ENCODE measurements at places on chromosomes 2 and 18. TPM values are rescaled to one million over a fixed set of nuclear protein-coding genes. Genes with fewer than 3 reads are reported as not detected.

GRCh38 chr2:225122007-225122406, 79.7 kb upstream of the DOCK10 start:
- no peak overlapping the region for H3K4me3 ChIP-seq
- no peak for DNase-seq

Gene FBXO15
- not detected for total RNA-seq

Gene CDK15
- total RNA-seq = not detected

DNA sequence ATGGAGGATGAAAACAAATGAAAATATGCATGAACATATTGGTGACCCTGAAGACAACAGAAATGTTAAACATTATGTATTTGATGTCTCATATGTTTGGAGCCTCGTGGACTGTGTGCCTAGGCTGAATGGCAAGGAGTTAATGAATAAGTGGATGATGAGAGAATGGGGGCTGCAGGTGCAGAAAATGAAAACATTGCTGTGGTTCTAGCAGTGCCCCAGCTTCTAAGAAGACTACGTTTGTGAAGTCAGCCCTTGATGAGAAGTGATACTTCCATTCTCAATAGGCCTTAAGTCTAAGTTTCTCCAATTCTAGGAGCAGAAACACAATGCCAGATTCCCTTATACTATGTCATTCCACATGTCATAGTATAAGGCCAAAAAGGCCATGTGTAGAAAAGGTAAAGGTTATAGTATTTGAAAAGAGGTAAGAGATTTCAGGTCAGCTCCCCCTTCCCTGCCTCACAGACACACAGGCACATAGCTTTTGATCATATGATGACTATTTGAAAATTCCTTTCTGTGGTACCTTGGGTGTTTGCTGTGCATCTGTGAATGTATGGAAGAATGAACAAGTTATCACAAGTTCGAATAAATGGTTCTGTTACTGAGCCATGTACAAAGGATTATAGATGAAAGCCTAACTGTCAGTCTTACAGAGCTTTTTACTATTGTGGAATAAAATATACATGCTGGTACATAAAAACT, 280.8 kb downstream of the SETBP1 start:
- H3K27me3 ChIP-seq = no peaks in the 10 kb centered on the region
- no peaks in the 10 kb centered on the region for H3K4me1 ChIP-seq
- no peak for DNase-seq
- H3K4me3 ChIP-seq = no peak overlapping the region
- H3K27ac ChIP-seq = no peak overlapping the region

Gene CDCA7
- 12.9 TPM for total RNA-seq

DNA sequence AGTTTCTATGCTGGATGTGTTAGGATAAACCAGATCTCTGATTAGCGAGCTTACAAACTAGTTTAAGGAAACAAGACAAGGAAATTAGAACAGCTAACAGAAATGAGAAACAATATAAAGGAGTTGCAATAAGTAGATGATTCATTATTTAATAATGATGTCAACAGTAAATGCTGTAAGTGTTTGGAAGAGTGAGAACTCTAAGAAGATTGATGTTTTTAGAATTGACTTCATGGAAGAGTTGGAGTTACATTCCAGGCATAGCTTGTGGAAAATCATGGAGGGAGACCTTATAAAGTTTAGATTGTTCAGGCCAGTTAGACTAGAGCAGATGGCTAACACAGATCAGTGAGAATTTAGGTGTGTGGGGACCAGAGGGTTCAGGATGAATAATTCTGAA, 32.6 kb downstream of the PPP1R1C start:
- no peak overlapping the region for H3K4me3 ChIP-seq
- H3K36me3 ChIP-seq = no peaks in the 10 kb centered on the region

DNA sequence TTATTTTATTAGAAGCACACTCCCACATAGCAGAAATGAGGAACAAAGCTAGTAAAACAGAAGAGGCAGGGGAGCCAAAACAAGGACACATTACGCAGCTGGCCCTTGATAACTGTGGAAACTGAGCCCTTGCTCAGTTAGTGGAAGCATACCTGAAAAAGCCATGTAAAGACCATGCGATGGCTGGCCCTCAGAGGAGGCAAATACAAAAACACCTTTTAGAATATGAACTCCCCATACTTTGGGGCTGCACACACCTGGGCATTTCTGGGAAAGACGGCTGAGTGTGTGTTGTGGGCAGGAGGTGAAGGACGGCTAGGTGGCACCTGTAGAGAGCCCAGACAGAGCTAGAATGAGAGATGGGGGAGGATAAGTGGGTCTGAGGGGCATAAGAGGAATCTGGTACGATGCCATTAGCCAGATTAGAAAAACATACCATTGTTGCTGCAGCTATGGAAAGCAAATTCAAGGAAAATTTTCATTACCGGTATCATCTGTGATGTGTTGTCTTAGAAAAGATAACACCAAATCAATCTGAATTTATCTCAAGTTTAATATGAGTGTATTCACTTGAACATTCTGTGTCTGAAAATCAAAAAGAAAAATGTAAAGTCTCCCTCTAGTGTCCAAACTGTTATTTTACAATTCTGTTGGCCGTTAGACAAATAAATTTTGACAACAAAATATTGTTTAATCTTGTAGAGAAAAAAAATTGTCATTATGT, 45.2 kb upstream of the SULT1C3 start:
- no peak overlapping the region for H3K4me3 ChIP-seq
- H3K27ac ChIP-seq = no peak overlapping the region
- H3K36me3 ChIP-seq = no peaks in the 10 kb centered on the region
- H3K4me1 ChIP-seq = no peaks in the 10 kb centered on the region
- no peak for DNase-seq

GRCh38 chr18:3111523-3112240, 98.7 kb upstream of the LPIN2 start:
- no peaks in the 10 kb centered on the region for H3K36me3 ChIP-seq
- DNase-seq = no peak
- H3K27me3 ChIP-seq = no peaks in the 10 kb centered on the region
- H3K4me1 ChIP-seq = no peaks in the 10 kb centered on the region
- no peak overlapping the region for H3K4me3 ChIP-seq
- no peak overlapping the region for H3K27ac ChIP-seq

Gene CLHC1
- total RNA-seq = 10.6 TPM

DNA sequence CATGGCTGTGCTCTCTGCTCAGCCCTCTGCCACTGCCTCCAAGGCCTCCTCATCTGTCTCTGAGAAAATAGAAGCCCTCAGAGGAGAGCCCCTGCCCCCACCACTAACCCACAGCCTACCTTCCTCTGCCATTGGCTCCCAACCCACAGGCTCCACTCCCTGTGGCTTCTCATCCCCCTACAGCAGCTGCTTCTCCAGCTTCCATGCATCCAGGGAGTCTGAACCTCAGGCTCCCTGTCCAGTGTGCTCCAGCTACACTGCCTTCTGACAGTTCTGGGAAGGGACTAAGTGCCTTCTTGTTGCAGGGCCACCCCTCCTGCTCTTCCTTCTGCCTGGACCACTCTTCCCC, 29.3 kb downstream of the COL6A3 start:
- no peak overlapping the region for H3K27ac ChIP-seq
- no peak for DNase-seq
- no peaks in the 10 kb centered on the region for H3K36me3 ChIP-seq
- no peaks in the 10 kb centered on the region for H3K27me3 ChIP-seq
- no peak overlapping the region for H3K4me3 ChIP-seq

Gene USP40
- total RNA-seq = 17.2 TPM

Gene RAB1A
- total RNA-seq = 79.3 TPM

DNA sequence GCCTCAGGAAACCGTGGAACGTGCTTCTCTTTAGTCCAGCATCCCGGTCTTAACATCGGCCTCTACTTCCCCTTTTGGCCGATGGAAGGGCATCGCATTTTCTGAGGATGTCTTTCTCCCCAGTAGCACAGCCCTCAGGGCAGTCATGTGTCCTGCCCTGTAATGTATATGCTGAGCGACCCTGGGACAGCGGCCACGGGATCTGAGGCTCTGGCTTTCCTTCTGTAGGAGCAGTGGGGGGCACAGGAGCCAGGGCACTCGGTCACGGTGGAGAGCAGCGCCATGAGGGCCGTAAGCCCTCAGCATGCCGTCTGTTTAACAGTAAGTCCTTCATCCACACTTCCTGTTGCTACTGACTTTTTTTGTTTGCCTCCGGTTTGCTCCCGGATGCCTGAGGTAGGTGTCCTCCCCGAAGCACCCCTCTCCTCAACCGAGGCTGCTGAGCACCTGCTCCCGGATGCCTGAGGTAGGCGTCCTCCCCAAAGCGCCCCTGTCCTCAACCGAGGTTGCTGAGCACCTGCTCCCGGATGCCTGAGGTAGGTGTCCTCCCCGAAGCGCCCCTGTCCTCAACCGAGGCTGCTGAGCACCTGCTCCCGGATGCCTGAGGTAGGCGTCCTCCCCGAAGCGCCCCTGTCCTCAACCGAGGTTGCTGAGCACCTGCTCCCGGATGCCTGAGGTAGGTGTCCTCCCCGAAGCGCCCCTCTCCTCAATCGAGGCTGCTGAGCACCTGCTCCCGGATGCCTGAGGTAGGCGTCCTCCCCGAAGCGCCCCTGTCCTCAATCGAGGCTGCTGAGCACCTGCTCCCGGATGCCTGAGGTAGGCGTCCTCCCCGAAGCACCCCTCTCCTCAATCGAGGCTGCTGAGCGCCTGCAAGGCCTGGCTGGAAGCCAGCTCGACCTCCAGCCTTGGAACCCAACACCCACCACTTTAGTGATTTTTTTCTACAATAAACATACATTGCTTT, 169.3 kb downstream of the HDAC4 start:
- DNase-seq = no peak
- H3K27me3 ChIP-seq = no peaks in the 10 kb centered on the region
- H3K4me1 ChIP-seq = peaks cover 24% of the 10 kb centered on the region

Gene ACAA2
- 16.1 TPM for total RNA-seq

DNA sequence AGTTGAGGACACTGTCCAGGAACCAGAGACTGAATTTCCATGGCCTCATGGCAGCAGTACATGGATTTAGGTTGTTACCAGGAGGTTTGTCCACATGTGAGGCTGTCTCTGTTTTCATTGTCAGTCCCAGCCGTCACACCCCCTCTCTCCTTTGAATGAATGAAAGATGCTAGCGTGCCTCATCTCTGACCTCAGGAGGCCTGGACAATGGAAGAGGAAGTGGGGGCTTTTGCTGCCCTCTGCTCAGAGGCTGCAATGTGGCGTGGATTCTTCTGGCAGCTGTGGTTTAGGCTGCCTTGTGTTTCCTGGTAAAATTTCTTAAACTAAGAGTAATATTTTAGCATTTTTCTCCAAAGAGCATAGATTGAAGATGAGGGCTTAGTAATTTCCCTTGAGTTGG, 47.5 kb downstream of the RAB31 start:
- H3K4me3 ChIP-seq = no peak overlapping the region
- no peaks in the 10 kb centered on the region for H3K36me3 ChIP-seq
- no peak for DNase-seq

- H3K27ac ChIP-seq = no peak overlapping the region
- H3K4me3 ChIP-seq = no peak overlapping the region
- no peaks in the 10 kb centered on the region for H3K27me3 ChIP-seq
- peaks cover 6% of the 10 kb centered on the region for H3K36me3 ChIP-seq
- no peak for DNase-seq
- no peaks in the 10 kb centered on the region for H3K4me1 ChIP-seq
These were observed 55.6 kb upstream of the FOSL2 start for GRCh38 chr2:28336982-28337627.

GRCh38 chr2:229044581-229044980, 226.5 kb downstream of the PID1 start:
- no peaks in the 10 kb centered on the region for H3K4me1 ChIP-seq
- no peak overlapping the region for H3K4me3 ChIP-seq
- DNase-seq = no peak

DNA sequence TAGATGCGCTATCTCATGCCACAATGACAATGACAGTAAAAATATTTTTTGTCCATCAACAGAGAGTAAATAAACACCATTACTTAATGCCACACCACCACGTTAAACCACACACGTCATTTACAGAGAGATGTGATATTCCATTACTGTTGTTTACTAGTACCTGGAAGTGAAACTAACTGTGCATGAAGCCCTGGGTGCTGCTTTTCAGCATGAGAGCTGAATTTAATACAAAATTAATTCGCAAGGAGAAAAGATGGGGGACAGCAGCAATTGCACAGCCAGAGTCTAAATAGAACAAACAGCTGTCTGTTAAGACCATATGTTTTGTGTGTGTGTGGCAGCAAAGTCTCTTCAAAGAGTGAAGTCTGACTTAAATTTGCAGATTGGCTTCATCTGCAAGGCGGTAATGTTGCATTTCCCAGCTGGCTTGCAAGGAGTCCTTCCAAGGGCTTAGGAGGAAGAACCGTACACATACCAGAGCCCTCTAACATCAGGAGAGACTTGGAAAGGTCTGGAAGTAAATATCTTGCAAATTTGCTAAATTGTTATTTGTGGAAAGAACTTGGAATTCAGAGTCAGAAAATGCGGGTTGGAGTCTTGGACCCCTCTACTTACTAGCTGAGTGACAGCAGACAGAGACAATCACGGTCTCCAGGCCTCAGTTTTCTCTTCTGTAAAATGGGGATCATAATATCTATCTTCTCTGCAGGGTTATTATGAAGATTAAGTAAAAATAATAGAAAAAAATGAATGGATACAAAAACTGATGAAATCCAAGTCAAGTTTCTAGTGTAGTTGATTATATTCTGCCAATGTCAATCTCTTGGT, 127.6 kb downstream of the ALPK2 start:
- no peak overlapping the region for H3K27ac ChIP-seq
- peaks cover 14% of the 10 kb centered on the region for H3K4me1 ChIP-seq
- H3K27me3 ChIP-seq = peaks cover 7% of the 10 kb centered on the region

Gene TMEM178A
- total RNA-seq = not detected

DNA sequence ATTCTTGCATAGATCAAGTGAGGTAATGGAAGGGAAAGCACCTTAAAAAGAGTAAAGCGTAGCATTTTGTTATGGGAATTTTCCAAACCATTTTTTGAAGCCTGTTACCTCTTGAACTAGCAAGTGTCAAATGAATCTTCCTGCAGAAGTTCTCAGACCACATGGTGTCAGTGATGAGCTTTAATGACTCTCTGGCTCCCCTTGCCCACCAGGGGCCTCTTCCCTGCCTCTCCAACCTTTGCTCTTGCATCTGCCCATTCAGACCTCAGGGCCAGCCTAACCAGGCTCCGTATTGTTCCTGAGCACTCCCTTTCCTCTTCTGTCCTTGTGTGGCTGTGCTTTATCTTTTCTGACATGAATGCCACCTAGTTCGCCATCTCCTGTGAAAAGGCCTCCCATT, 155.9 kb downstream of the DIS3L2 start:
- H3K27me3 ChIP-seq = no peaks in the 10 kb centered on the region
- no peak for DNase-seq
- no peak overlapping the region for H3K27ac ChIP-seq
- H3K36me3 ChIP-seq = no peaks in the 10 kb centered on the region
- H3K4me1 ChIP-seq = peaks cover 4% of the 10 kb centered on the region

GRCh38 chr2:240797500-240797895, 22.5 kb downstream of the KIF1A start:
- no peaks in the 10 kb centered on the region for H3K4me1 ChIP-seq
- no peak for DNase-seq
- H3K36me3 ChIP-seq = no peaks in the 10 kb centered on the region
- H3K27ac ChIP-seq = no peak overlapping the region
- H3K27me3 ChIP-seq = peaks cover 1% of the 10 kb centered on the region

DNA sequence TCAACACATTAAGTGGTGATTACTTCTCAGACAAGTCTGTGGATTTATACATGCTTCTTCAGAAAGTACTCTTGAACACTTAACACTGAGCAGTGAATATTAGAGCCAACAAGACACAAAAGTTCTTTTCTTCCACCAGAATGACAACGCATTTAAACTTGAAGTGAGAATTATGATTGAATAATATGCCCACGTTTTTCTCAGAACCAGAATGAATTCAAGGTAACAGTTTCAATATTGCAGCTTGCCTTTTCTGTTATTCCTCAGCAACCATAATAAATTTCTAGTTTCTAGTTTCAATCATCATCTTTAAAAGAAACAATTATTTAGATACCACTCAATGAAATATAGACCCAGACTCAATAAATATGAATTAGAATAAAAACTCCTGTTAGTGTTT, 547.0 kb downstream of the NUP35 start:
- no peaks in the 10 kb centered on the region for H3K27me3 ChIP-seq
- no peaks in the 10 kb centered on the region for H3K36me3 ChIP-seq
- no peak overlapping the region for H3K4me3 ChIP-seq
- H3K27ac ChIP-seq = no peak overlapping the region
- DNase-seq = no peak
- H3K4me1 ChIP-seq = no peaks in the 10 kb centered on the region
